ENCODE measurements at places on chromosomes 7 and 10.

DNA sequence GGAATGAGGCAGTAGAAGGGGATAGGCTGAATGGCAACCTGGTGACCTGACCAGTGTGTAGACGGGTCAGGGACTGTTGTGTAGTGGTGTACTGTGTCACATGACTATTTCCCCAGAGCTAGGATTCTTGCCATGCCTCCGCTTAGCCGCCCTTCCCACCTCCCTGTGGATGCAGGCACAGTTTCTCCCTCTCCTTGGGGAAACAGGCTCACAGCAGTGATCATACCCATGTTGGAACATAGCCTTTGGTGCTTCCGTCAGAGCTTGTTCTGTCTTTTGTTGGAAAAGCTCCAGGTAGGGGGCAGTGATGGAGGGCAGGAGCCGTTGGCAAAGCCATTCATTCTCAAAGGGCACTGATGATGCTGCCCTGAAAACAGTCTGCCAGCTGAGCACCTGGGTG, 44.3 kb downstream of the OGDH start:
- DNase-seq, result no peak

GRCh38 chr10:86770412-86770960, 14.1 kb downstream of the BMPR1A start:
- DNase-seq, result no peak

GRCh38 chr7:26038201-26038990, 113.6 kb upstream of the NFE2L3 start:
- no peak for DNase-seq

GRCh38 chr7:78558566-78558965, 760.0 kb downstream of the PHTF2 start:
- DNase-seq, result no peak

GRCh38 chr7:90931986-90932916, 332.0 kb upstream of the FZD1 start:
- no peak for DNase-seq

GRCh38 chr7:155191901-155192478, 105.7 kb upstream of the INSIG1 start:
- no peak for DNase-seq

GRCh38 chr7:100516135-100516812, 22.7 kb upstream of the AGFG2 start:
- DNase-seq, result no peak

- no peak for DNase-seq
These were observed 134.6 kb upstream of the TCF7L2 start for GRCh38 chr10:112815269-112816032.

DNA sequence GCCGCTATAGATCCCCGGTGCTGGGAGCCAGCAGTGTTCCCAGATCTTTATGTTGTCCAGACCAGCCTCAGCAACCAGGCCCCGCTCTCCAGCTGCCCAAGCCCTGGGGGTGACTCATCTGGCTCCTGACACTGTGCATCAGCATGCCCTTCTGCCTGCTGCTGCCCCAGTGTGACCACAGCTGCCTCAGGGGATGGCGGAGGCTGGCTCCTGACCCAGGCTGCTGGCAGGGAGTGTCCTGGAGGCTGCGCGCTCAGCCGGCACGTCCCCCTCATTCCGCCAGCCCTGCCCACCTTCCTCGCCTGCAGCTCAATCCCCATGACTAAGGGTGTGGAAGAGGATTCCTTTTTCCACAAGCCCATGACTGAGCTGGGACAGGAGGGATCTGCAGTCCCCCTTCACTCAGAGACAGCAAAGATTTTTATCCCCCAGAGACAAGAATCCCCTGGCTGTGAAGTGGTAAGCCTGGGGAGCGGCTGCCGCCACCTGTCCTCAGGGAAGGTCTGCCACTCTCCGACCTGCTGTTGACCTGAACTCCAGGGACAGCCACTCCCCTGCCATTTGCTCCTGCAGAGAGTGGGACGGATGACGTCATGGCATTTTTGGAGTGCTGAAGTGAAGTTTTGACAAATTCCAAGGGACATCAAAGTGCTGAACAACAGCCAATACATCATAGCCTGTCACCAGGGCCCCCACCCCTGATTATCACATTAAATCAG, 182.8 kb upstream of the BMPER start:
- DNase-seq, result no peak

DNA sequence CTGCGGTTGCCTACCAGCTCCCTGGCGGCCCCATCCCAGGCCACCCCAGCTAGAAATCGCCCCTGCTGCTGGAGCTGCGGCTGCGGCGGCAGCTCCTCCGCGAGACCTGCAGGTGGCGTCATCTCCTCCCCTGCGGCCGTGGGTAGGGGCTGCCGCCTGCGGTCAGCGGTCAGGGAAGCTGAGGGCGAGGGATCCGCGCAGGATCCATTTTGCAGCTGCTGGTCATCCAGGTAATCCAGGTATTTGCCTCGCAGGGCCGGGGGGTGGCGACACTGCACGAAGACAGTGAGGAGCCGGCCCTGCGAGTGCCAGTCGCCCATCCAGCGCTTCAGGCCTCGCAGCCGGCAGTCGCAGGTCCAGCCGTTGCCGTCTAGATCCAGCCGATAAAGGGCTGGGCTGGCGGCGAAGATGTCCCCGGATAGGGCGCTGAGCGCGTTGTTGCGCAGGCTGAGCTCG, 1.5 kb downstream of the TRIL start:
- DNase-seq, result no peak

DNA sequence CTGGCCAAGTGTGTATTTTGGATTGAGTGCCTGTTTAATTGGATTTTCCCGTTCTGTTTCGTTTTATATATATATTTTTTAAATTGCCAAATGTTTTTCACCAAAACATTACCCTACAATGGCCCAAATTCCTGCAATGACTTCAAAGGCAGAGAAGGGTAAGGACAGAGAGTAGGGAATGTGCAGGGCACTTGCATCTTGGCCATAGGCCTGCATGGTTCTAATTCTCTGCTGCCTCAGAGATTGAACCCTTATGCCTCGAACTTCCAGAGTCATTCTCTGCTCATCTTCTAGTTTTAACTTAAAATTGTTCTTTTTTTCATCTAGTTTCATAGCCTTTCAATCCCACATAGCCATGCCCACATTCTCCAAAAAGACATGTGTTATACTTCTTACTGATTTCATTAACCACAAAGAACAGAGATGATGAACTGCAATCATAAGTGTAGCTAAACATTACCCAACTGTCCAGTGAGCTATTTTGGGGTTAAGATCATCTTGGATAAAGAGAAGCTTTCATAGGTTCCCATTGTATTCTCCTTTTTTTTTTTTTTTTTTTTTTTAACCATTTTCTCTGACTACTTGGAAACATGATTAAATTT, 177.6 kb downstream of the PLXDC2 start:
- DNase-seq, result no peak

GRCh38 chr10:87734987-87735827, 75.5 kb downstream of the PAPSS2 start:
- DNase-seq, result no peak

DNA sequence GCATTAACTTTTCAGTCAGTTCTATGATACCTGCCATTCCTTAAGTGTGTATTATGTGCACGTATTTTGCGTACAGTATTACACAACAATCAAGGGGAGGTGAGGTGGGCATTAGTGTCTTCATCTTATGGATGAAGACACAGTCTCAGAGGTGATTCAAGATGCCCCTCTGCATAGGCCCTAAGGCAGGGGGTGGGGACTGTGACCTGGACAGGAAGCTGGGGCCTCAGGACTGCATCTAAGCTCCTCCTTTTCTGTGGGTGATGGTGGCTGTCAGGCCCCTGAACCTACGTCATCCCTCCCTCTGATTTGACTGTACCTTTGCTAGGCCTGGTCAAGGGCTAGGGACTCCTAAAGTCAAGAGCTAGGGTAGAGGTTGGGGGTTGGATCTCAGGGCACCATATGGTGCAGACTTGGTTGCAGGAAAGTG, 38.9 kb downstream of the HK1 start:
- no peak for DNase-seq

GRCh38 chr7:64959072-64959747, 31.6 kb downstream of the ZNF117 start:
- DNase-seq, result no peak

DNA sequence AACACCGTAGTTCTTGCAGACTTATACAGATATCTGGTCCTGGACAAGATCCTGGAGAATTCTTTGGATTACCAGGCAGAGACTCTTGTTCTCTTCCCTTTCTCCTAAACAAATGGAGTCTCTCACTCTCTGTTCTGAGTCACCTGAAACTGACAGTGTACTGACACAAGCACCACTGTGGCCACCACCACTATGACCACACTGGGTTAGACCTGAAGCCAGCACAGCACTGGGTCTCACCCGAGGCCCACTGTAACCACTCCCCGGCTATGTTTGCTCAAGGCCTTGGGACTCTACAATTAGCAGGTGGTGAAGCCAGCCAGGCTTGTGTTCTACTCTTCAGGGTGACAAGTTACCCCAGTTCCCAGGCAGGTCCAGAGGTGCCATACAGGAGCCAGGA, 22.8 kb downstream of the SLC39A12 start:
- no peak for DNase-seq

- DNase-seq, result no peak
These were observed 74.3 kb downstream of the NRG3 start for GRCh38 chr10:81949283-81949682.

DNA sequence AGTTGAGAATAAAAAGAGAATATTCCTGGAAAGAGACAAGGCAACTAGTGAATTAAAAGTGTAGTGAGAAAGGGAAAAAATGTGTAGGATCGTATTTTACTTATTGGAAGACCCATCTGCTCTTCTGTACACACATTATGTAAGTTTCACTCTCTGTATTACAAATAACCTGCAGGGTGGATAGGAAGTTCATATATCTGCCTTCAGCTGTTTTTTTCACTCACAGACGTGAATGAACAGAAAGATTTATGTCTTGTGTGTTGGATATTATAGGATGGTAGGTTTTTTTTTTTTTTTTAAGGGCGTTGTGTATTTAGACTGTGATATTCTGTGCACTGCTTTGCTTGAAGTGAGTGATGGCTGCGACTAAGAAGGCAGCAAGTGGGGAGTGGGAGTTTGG, 266.5 kb downstream of the AUTS2 start:
- DNase-seq, result no peak

DNA sequence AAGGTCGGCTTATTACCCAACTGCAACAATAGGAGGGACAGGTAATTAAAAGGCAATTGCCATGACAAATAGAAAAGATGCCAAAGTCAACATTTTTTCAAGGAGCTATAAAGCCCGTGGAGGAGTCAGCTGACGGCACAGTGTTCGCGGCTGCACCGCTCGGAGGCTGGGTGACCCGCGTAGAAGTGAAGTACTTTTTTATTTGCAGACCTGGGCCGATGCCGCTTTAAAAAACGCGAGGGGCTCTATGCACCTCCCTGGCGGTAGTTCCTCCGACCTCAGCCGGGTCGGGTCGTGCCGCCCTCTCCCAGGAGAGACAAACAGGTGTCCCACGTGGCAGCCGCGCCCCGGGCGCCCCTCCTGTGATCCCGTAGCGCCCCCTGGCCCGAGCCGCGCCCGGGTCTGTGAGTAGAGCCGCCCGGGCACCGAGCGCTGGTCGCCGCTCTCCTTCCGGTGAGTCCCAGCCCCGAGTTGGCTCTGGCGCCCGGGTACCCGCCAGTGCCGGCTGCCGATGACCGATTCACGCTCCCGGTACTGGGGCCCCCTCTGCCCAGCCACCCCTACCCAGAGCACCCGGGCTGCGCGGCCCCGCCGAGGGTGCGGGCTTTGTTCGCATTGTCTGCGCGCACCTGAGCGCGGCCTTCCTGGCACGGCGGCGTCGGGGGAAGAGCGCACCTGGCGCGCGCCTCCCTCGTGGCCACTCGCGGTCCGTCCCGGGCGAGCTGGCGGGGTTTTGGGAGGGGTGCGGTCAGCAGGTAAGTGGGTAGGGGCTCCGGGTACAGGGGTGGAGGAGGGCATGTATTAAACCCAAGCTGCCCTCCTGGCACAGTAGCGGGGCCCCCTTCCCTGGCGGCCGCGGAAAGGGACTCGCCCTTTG, at the start of gene VWA2:
TSS of gene VWA2 (plus strand) at position 138 of the 877 bp plus-strand sequence. CDS start 9,460 bp downstream, outside the sequence.
- DNase-seq, result no peak

DNA sequence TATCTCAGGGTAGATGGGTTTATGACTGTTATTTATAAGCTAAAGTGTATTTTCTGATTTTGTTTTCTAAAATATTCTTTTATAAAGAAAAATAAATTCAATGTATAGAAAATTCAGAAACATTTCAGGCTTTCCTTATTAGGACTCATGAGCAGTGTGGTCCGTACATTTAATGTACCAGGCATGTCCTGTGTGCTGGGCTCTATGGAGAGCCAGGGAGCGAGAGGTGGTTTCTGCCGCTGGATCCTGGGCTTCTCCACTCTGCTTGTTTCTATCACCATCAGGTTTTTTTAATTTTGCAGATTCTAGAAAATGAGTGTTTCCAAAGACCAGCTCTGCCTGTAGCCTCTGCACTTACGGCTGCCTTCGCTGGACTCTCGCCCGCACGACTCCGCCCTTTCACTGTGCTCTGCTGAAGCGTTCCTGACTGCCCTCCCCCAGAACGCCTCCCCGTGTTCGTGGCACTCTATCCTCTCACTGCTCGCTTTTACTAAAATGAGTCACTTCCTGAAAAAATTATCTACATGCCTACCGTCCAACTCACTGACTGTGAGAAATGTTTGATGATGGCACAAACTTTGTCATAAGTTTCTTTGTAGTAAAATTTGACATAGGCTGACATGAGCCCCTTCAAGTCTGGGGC, 188.5 kb downstream of the ZMYND11 start:
- no peak for DNase-seq

DNA sequence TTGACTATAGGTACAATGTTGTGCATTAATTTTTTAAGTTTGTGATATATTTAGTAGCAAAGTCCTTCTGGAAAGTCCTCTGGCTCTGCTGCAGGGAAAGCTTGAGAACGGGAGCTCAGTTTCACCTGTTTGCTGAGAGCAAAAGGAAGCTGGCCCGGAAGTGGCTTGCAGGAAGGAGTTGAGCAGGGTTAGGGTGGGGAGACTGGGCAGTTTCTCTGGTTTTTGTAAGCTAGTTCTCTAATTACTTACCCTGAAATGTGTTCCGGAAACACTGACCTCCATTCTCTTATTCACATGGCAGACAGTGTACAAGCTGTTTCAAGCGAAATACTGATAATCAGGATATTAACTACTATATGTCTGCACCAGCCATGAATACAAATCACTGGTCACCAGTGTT, 22.3 kb downstream of the MAP3K8 start:
- DNase-seq, result no peak

All from activated CD4-positive, alpha-beta T cell treated with anti-CD3 and anti-CD28 coated beads, Interleukin-2, amount 50 U/mL, for 24 hours (primary cell).